ENCODE measurements at places on chromosomes 2 and 18.
A peak's percentile ranks its signal among the peaks of the same experiment; 100 is the strongest.

DNA sequence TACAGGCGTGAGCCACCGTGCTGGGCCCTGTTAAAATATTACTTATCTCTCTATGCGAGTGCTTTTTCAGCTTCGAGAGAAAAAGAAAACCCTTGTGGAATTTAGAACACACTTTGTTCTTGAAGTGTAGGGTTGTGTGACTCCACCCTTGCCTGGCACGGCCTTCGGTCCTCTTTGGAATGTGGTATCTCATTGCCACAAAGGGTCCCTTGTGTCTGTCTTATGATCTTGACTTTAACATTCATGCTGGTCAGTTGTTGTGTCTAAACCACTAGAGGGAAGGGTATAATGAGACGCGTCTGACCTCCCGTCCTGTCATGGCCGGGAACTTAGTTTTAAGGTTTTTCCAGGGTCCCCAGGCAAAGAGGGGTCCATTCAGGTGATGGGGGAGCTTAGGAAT is 246.4 kb downstream of the VAPA start:
- no peak for DNase-seq

DNA sequence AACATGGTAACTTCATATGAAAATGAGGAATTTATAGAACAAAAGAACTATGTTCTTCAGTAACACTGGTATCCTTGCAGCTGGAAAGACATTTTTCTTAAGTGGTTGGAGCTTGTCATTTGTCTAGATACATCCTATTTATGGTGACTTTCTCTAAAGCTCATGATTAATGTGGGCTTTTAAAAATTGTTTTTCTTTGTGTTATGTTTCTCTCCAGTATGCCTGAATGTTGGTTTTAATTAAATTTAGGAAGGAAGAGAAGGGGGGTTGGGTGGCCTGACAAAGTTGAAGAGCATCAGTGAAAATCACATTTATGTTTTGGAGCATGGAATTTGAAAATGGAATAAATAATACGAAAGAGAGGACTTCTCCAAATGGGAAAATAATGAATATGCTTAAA is 457.1 kb upstream of the ETAA1 start:
- DNase-seq: no peak

- DNase-seq: no peak
Measured at GRCh38 chr2:129070663-129071062, 752.0 kb upstream of the HS6ST1 start.

DNA sequence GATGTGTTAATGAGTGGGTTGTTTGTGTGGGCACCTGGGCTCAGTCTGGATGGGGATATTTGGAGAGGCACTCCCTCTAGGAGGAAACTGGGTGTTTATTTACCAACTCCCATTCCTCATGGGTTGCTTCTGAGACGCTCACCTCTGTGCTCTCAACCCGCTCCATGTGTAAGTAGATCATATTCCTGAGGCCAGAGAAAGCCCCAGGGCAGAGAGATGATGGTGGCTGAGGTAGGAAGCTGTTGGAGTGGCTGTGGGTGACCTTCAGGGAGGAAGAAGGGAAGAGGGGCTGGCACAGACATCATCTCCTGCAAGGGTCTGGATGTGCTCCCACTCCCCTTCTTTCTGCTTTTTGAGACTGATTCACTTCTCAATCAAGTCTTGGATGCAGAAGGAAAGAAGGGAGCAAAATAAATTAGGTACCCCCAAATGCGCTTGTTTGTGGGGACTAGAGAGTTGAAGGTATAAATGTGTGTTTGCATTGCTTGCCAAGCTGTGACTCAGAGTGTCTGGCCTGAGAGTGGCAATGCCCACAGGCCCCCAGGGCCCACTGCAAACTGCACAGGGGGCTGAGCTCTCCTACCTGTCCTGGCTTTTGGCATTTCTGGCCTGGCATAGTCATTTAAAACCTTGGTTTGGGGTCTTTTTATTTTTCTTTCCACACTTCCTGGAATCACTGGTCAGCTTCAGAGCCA is 57.2 kb upstream of the TNP1 start:
- DNase-seq: no peak

DNA sequence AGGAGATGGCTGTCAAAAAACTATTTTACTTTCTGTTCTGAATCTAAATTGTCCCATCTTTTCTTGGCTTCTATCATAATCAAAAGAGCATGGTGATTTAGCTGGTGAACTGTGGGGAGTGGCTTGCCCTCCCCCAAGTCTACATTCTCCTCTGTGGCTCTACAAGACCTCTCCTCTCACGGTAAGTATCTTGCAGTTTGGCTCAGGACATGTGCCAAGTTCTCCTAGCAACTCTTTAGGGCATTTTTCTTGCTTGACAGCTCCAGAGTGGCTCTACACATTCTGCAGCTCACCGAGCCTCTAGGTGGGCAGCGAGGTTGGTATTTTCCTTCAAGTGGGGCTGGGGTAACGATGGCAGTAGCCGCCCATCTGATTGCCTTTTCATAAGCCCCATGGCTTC is 29.1 kb downstream of the SLC4A5 start:
- DNase-seq: no peak

DNA sequence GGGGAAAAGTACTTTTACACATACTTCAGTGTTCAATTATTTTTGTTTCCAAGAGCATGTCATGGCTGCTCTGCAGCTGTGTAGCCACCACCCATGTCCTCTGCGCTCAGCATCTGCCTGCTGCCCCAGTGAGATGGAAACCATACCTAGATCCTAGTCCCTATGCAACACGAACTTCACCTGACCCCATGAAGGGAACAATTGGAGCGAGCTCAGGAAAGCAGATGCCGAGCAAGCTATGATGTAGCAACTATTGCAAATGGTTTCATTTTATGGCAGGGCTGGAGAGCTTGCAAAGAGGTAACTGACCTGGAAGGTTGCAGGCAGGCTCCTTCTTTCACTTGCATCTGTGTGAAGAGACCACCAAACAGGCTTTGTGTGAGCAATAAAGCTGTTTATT is 1.3 kb upstream of the CCDC141 start:
- no peak for DNase-seq

GRCh38 chr18:57913686-57914085 is 110.6 kb upstream of the ATP8B1 start:
- no peak for DNase-seq

- no peak for DNase-seq
Measured at GRCh38 chr18:8890957-8891464, 185.7 kb downstream of the MTCL1 start.

DNA sequence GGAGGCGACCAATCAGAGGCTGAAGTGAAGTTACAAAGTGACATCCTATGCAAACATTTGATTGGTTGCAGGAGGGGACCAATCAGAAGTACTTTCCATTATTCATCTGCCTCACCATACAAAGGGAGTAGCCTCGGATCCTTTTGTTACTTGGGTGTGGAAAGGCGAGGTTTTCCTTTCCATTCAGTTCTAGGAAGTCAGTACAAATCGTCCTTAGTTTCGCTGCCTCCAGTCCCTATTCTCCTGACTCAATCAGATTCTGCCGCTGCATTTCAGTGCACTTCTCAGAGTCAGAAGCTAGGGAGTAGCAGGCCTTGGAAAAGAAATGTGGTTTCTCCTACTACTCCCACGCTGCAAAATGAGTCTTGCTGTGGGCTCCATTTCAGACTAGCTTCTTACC is 149.4 kb downstream of the DTNA start:
- no peak for DNase-seq

DNA sequence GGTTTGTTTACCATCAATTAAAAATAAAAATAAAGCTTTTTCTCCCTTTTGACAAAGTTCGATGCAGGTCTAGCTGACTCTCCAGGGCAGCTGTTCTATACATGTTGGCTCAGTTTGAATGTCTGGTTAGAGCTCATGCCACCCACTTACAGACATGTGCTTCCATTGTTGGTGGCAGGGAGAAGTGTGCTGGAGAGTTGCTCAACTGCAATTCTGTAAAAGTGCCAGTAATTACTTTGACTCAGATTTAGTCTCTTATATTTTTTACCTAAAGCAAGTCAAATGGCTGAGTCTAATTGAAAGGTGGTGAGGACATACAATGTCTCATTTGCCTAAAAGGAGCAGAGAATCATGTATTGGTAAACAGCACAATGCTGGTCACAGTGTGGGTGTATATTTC is 609.1 kb upstream of the SYT4 start:
- no peak for DNase-seq

DNA sequence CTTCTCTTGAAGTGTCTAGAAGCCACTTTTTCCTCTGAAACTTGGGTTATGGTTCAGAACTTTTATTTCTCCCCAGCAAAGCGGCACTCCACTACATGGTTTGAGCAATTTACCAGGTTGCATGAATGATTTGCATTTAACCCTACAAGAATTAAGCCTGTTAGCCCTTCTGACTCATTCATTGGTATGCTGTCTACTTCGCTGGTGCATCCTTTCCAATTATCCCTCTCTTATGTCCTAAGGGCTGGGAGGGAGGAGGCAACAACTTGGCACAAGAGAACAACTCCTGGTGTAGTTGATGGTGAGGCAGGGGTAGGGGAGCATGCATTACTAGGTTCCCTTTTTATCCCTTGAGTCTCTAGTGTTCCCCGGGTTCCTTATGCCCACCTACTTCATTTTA is 293.4 kb upstream of the MEX3C start:
- no peak for DNase-seq

- DNase-seq: no peak
Measured at GRCh38 chr2:56508662-56509061, 324.9 kb downstream of the CCDC85A start.

DNA sequence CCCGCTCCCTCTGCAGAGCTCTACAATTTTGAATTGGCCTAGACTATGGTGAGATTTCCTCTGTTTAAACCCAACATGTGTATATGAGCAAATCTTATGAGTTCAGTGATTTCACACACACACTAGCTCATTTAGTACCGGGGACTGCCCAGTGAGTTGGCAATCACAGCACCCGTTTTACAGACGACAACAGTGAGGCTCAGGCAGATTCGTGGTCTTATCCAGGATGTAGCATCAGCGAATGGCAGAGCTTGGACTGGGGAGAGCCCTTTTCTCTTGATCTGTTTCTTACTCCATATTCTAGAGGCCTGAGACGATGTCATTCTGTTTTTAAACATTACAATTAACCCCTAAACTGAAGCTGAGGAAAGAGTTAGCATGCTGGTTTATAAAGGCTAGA is 419.9 kb downstream of the NBAS start:
- DNase-seq: no peak

DNA sequence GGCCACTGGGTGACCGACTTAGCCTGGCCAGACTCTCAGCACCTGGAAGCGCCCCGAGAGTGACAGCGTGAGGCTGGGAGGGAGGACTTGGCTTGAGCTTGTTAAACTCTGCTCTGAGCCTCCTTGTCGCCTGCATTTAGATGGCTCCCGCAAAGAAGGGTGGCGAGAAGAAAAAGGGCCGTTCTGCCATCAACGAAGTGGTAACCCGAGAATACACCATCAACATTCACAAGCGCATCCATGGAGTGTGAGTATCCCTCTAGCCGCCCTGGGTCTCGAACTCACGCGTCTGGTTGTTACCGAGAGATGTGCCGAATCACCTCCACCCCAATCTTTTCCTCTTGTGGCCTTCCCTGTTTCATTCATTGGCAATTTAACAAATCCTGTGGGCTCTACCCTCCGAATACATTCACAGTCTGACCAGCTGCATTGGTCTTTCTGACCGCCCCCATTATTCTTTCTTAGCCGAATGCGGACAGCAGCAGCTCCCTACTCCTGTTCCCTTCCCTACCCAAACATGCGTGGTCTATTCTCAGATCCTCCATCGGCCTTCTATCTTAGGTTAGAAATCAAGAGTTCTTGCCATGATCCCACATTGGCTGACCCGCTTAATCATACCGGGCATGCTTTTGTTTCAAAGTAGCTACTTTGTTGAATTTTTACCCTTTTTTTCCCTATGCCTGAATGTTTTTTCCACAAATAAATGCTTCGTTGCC is 631 bp downstream of the RPL31 start:
- DNase-seq: no peak

GRCh38 chr2:127906206-127906926 is 20.6 kb upstream of the AMMECR1L start:
- DNase-seq: peak; percentile 31

GRCh38 chr2:200455958-200456421 is 53.9 kb downstream of the KCTD18 start:
- DNase-seq: no peak

DNA sequence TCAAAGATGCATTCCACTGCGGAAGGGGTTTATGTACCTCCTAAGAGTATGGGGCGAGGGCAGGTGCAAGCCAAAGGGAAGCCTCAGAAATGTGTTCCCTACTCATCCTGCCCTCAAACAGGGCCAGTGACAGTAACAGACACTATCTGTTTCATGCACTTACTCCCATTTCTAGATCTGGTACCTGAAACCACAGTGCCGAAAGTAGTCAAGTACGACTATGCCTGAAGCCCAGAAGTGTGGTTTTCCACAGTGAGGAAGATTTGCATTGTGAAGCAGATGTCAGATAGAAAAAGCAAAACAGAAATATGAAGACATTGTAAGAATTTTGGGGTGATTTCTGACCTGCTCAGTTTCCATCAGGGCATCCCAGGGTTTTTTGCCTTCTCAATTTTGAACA is 748.7 kb downstream of the RNF144A start:
- no peak for DNase-seq

DNA sequence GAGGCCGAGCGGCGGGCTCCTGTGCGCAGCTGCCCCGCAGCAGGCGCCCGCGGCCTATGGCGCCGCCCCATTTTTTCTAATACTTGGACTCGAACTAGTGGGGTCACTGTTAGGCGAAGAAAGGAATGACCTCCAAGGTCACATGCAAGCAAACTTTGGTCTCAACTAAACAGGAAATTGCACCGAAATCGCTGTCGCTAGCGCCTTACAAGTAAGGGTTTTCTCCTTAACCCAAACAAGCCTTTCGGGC is 339 bp downstream of the ACAA2 start:
- no peak for DNase-seq

- DNase-seq: no peak
Measured at GRCh38 chr2:209348433-209348832, 75.4 kb upstream of the MAP2 start.

DNA sequence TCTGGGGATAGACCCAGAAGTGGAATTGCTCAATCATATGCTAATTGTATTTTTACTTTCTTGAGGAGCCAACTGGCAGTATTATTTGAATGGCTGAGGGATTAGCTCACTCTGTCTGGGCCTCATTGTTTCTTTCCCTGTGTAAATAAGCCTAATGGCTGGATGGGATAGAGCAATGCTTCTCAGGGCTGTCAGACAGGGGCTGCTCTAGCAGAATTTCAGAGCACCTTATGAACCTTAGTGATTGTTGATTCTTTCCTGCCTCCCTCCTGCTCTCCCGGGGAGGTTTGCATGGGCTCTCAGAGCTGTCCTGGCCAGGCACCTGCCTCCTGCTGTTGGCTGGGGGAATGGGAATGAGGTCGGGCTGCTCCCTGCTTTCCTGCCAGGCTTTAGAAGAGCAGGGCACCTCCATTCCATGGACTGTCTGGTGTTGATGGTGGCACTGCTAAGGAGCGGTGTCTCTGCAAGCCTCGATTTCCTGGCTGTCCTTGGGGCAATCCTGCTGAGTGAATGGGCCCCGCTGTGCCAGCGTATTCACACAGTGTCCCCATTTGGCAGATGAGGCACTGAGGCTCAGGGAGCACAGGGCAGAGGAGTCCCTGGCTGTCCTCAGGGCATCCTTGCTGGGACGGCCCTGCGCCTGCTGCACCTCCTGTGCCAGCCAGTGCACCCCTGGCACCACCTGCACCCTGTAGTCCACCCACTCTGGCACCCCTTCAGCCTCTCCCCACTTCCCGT is 468.2 kb upstream of the HS6ST1 start:
- no peak for DNase-seq

DNA sequence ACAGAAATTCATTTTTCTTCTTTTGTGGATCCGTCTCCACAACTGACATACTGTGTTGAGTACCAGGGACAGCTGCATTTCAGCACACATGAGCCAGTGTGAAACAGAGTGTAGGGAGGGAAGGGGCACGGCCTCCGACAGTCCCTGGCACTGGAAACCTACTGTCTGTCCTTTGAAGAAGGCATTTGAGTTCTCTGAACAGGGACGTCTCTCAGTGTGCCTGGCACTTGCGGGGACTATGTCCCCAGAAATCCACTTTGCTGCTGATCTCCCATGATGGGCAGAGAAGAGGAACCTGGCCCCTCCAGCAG is 48.1 kb downstream of the PLB1 start:
- no peak for DNase-seq

Measured in NCI-H1930 (cell line).